A549 treated with Mapracorat at 1 μM for 4 hours (cell line): ENCODE measurements at places on chromosomes 12 and 14. TPM values are rescaled to one million over a fixed set of nuclear protein-coding genes. Genes with fewer than 3 reads are reported as not detected.

The HOXC9 gene
- total RNA-seq: 11.1 to 13.2 TPM (median 11.7 TPM) in 5 replicates

The IFNG-AS1 gene
- total RNA-seq: not detected in 5 replicates

The CAMKK2 gene
- total RNA-seq: 21.3 to 28.6 TPM (median 25.8 TPM) in 5 replicates

The PMEL gene
- 1.1 to 1.5 TPM (median 1.1 TPM) in 5 replicates for total RNA-seq

The XPOT gene
- total RNA-seq: 37.7 to 49.7 TPM (median 45.2 TPM) in 5 replicates
